Kidney epithelial cell (primary cell): ENCODE measurements at places on chromosomes 5 and 9. TPM values are rescaled to one million over a fixed set of nuclear protein-coding genes. Genes with fewer than 3 reads are reported as not detected.

Gene MRNIP
- total RNA-seq = 18.7 and 25.7 TPM in 2 replicates

Gene ADCY2
- total RNA-seq = 0.25 and 0.62 TPM in 2 replicates

Gene LHX3
- not detected in 2 replicates for total RNA-seq

Gene NAIP
- 1.6 and 2.3 TPM in 2 replicates for total RNA-seq

Gene SV2C
- total RNA-seq = under 0.01 and 0.04 TPM in 2 replicates

Gene TTC16
- not detected in 2 replicates for total RNA-seq

Gene LCN6
- not detected in 2 replicates for total RNA-seq

Gene FOXD4L6
- not detected in 2 replicates for total RNA-seq

Gene SHOC1
- not detected in 2 replicates for total RNA-seq

Gene TLR4
- total RNA-seq = 5.2 and 5.9 TPM in 2 replicates

Gene IL13
- total RNA-seq = not detected in 2 replicates

Gene EPB41L4A
- 17.9 and 30.6 TPM in 2 replicates for total RNA-seq

Gene WNT8A
- total RNA-seq = not detected in 2 replicates

Gene ESM1
- 3.8 and 7.2 TPM in 2 replicates for total RNA-seq

Gene CDH6
- total RNA-seq = 66.2 and 71.7 TPM in 2 replicates

Gene PCDHA1
- not detected in 2 replicates for total RNA-seq

Gene SPACA9
- 4.0 and 6.9 TPM in 2 replicates for total RNA-seq

Gene GLDC
- 10.3 and 17.3 TPM in 2 replicates for total RNA-seq

Gene SLIT3
- 2.9 and 5.0 TPM in 2 replicates for total RNA-seq

Gene ECM2
- total RNA-seq = not detected in 2 replicates

Gene GAPT
- total RNA-seq = not detected in 2 replicates

Gene PCDHB9
- 0.71 and 0.82 TPM in 2 replicates for total RNA-seq

Gene ADRB2
- 0.75 and 1.2 TPM in 2 replicates for total RNA-seq

Gene GRM6
- total RNA-seq = not detected in 2 replicates

Gene DIPK1B
- 17.1 and 27.0 TPM in 2 replicates for total RNA-seq

Gene TERT
- 0.21 TPM in 1 of 2 replicates, not detected in the other for total RNA-seq

Gene SLC2A6
- total RNA-seq = 51.8 and 60.9 TPM in 2 replicates

Gene ALAD
- 6.2 and 6.7 TPM in 2 replicates for total RNA-seq

Gene OLFM1
- total RNA-seq = 0.96 and 2.1 TPM in 2 replicates

Gene SLC23A1
- not detected in 2 replicates for total RNA-seq

Gene RACK1
- 4,909 and 5,323 TPM in 2 replicates for total RNA-seq

Gene MED27
- 27.7 and 34.5 TPM in 2 replicates for total RNA-seq
